Fibroblast of villous mesenchyme (primary cell): ENCODE measurements at places on chromosomes 4 and X. TPM values are rescaled to one million over a fixed set of nuclear protein-coding genes. Genes with fewer than 3 reads are reported as not detected.

The GASK1B gene
- total RNA-seq: 59.6 and 73.8 TPM in 2 replicates

The RUFY3 gene
- 56.7 and 60.5 TPM in 2 replicates for total RNA-seq

The GAGE1 gene
- total RNA-seq: not detected in 2 replicates

The RS1 gene
- not detected in 2 replicates for total RNA-seq

The CYSLTR1 gene
- total RNA-seq: under 0.01 TPM in 1 of 2 replicates, not detected in the other

The SOWAHD gene
- 0.43 TPM in 1 of 2 replicates, not detected in the other for total RNA-seq

The UGT2A3 gene
- total RNA-seq: not detected in 2 replicates

The APLN gene
- total RNA-seq: under 0.01 TPM in 2 replicates
